ENCODE measurements at places on chromosomes 7 and 10. TPM values are rescaled to one million over a fixed set of nuclear protein-coding genes. Genes with fewer than 3 reads are reported as not detected.

The TMEM236 gene
- 0.12 TPM for total RNA-seq

The ZCWPW1 gene
- total RNA-seq: 1.7 TPM

The PLCE1 gene
- total RNA-seq: 6.3 TPM

The IKZF1 gene
- total RNA-seq: not detected

The LRIT1 gene
- not detected for total RNA-seq
